ENCODE measurements at places on chromosomes 6 and 20.

DNA sequence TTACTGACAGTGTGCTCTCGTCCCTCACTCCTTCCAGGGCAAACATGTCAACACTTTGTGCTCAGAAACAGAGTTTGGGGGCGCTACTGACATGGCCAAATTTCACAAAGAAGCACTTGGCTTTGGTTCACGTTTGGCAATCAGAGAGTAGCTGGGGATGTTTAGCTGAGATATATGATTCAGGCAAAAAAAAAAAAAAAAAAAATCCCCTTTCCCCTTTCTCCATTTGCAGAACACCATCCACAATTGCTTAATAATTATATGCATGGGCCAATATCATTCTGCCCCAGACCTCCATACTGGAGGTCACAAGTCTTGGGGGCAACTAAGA lies 128.4 kb upstream of the ADGRF1 start:
- no peak for DNase-seq

- no peak for DNase-seq
Measured at GRCh38 chr6:111798281-111798725, 74.9 kb downstream of the FYN start.

- no peak for DNase-seq
Measured at GRCh38 chr20:53937339-53937741, 133.1 kb downstream of the BCAS1 start.

GRCh38 chr6:136077834-136078576 lies 172.1 kb downstream of the MTFR2 start:
- DNase-seq = no peak

DNA sequence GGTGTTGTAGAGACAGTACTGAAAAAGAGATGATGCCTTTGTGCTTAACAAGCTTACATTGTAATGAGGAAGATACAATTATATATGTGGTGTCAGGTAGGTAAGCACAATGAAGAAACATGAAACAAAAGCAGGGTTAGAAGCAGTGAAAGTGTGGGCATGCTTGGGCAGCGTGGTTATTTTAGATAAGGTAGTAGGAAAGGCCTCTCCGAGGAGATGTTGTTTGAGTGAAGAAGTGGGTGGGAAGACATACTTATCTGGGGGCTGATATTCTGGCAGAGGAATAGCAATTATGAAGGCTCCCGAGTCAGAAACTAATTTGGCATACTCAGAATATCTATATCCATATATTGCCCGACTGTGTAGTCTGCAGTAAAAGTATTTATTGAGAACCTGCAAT lies 4.7 kb downstream of the CDKAL1 start:
- no peak for DNase-seq

DNA sequence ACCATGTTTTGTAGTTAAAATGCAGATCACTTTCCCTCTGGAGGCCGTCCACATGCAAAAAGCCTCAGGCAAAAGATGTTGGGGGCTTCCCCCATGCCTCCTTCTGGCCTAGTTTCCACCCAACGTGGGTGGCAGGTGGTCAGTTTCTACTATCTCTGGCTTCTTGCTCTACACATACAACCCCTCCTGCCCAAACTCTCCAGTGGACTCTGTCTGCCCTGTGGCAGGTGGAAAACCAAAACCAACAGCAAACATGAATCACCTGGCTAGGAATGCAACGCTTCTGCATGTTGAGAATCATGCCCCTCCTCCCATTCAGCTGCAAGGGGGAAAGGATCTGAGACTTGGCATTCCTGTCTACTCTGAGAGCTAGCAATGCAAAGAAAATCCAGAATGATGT lies 94.8 kb downstream of the MBOAT1 start:
- DNase-seq = no peak

DNA sequence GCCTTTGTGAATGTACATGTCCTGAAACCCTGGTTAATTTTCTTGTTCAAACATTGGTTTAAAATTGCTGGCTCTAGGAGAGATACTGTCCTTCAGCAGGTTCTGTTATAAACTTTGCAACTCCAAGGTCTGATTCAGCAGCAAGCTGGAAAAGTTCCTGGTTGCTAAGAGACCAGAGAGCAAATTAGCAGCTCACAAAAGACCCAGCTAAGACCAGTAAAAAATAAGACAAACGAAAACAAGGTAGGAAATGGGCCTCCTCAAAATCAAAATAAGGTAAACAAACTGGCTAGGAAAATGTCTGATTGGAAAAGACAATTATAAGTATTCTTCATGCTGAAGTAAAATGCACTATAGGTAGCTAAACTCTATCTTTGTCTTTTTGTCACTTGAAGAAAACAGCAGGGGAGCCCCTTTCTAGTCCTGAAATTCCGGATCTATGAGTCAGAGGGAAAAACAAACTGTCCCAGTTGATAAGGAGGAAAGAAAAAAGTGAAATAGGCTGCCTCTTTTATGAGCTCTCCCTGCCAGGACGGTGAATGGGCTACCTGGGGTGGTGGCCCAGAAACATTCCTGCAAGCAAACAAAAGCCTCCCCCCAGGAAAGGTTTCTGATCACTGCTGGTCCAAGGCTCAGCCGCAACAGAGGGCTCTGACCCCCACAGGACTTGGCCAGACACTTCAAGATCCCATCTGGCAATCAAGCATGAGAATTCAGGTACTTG lies 41.6 kb downstream of the UNC5CL start:
- DNase-seq = no peak

Measured in tibial nerve (tissue), 4 donors.